Stimulated activated CD4-positive, alpha-beta T cell treated with anti-CD3 and anti-CD28 coated beads, Interleukin-4, amount 100 ng/mL, for 48 hours (primary cell): ENCODE measurements at places on chromosomes 1 and 21.
A peak's percentile ranks its signal among the peaks of the same experiment; 100 is the strongest.

GRCh38 chr1:211606914-211607753 is 28.2 kb upstream of the SLC30A1 start:
- no peak for DNase-seq

DNA sequence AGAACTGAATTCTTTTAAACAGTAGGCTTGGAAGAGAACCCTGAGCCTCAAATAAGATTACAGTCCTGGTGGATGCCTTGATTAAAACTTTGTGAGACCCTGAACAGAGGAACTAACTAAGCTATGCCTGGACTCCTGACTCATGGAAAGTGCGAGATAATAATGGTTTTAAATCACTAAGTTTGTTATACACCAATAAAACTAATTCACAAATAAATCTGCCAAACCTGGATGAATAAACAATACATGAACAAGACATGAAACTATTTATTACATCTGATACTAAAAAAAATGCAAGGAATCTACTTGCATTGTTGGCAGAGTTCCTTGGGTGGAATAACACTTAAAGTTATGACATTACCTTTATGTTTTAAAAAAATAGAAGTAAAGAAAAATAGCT is 118.4 kb downstream of the PIGK start:
- DNase-seq, result no peak

- DNase-seq, result peak; percentile 43
Measured at GRCh38 chr1:29259802-29260441, 23.6 kb downstream of the PTPRU start.

DNA sequence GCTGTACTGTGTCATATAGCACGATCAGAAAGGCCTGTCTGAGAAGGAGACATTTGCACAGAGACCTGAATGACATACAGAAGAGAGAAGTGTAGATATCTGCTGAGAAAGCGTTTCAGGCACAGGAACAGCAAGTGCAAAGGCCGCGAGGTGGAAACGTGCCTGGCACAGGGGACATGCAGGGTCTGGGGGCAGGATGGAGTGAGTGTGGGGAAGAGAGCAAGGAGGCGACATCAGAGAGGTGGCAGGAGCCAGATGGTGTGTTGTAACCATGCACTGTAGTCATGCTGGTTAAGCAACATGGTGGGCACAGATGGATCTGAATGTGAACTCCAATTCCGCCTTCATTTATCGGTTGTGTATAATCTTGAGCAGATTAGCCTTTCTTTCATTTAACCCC is 13.0 kb downstream of the KRTCAP2 start:
- DNase-seq, result no peak

DNA sequence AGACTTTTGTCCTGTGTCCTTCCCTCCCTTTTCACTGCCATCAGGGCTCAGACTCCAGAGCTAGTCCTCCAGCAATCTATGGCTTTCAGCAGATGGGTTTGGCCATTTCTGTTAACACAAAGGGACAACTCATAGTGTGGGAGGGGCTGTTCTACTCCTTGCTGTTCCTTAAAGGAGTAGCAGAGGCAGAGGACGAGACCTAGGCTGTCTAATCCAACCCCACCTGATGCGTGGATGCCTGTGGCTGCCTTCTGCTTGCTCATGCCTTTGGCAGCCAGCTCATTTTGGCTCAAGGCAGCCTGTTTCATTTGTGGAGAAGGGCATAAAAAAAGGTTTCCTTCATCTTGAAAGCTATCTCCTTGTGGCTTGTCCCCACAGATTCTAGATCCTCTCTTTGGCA is 27.0 kb downstream of the MFSD2A start:
- DNase-seq, result no peak

- DNase-seq, result peak; percentile 50
Measured at GRCh38 chr1:42146626-42147320, 6.4 kb upstream of the GUCA2B start.

- DNase-seq, result no peak
Measured at GRCh38 chr1:56395776-56396175, 183.6 kb downstream of the PLPP3 start.

DNA sequence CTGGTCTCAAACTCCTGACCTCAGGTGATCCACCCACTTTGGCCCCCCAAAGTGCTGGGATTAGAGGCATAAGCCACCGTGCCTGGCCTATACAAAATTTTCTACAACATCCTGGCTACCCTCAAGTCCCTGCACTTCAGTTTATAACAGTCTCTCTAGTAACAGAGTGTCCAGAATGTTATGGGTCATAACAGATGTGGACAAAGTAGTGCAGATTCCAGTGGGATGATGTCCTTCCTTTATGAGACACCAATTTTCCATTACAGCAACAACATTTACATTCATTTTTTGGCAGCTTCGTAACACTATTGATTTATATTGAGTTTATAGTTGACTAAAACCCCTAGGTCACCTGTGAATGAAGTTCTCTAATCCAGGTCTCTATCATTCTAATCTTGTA is 429.4 kb upstream of the PTBP2 start:
- no peak for DNase-seq

GRCh38 chr1:109314795-109315194 is 8.0 kb upstream of the MYBPHL start:
- no peak for DNase-seq

DNA sequence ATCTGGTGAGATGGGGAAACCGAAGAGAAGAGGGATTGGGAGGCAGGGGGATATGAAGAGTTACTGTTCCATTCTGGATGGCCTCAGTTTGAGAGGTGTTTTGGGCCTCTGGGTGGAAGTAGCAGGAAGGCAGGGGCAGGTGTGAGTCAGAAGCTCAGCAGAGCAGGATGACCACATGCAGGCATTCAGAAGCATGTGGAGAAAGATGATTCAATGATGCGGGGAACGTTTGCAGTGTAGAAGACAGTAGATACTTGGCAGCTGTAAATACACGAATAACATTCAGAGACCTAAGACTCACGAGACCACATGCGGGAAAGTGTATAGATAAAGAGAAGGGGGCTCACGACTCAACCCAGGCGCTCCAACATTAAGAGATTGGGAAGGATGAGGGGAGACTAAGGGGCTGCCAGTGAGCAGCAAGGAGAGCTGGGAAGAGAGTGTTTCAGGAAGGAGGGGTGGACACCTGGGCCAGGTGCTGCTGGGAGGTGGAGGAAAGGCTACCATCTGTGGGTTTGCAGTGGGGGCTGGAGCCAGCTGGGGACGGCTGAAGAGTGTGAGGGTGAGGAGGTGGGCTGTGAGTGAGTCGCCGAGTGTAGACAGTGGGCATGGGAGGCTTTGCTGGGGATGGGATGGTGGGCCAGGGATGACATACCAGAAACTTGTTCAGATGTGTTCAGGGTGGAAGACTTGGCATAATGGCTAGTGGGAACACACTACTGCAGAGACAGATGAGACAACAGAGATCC is 5.8 kb upstream of the EPS8L3 start:
- DNase-seq, result no peak

DNA sequence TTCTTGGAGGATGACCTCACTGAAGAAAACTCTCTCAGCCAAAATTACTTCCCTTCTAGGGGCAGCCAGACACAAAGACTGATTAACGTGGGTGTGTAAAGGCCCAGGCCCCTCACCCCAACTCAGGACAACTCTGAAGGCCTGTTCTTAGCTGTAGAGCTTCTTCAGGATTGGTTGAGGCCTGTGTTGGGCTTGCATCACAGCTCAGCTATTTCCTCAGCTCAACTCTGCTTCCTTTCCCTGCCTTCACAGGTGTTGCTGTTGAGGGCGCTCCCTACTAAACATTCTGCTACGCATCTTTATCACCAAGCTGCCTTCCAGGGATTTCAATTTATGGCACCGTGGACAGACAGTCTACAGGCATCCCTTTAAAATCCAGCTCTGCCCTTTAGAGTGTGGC is 36.8 kb downstream of the MAB21L3 start:
- no peak for DNase-seq

DNA sequence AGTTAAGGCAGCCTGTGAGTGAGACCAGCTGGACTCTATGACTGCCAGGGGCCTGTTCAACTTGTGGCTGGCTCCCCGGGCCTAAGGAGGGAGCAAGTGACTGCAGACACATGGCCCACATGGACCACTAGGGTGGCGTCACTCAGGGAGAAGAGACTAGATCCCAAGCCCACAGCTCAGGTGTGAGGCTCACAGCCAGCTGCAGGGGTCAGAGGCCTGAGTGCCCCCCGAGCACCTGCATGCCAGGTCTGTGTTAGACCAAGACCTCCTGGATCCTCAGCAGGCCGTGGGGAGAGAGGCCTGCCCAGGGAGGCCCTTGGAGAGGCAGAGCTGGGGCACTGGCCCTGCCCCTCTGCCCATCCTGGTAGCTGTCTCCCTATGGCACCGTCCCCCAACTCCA is 142.4 kb upstream of the RUNX3 start:
- no peak for DNase-seq

GRCh38 chr1:76343356-76343755 is 268.8 kb downstream of the ST6GALNAC3 start:
- DNase-seq, result no peak

GRCh38 chr1:8202182-8202905 is 115.6 kb upstream of the SLC45A1 start:
- no peak for DNase-seq

GRCh38 chr1:230233786-230234185 is 166.7 kb downstream of the GALNT2 start:
- DNase-seq, result no peak

- no peak for DNase-seq
Measured at GRCh38 chr1:26951216-26951615, 9.1 kb downstream of the KDF1 start.

GRCh38 chr1:201543871-201544642 is 5.1 kb downstream of the NAV1 start:
- DNase-seq, result no peak

- DNase-seq, result no peak
Measured at GRCh38 chr1:211468595-211468994, 23.4 kb downstream of the RD3 start.

DNA sequence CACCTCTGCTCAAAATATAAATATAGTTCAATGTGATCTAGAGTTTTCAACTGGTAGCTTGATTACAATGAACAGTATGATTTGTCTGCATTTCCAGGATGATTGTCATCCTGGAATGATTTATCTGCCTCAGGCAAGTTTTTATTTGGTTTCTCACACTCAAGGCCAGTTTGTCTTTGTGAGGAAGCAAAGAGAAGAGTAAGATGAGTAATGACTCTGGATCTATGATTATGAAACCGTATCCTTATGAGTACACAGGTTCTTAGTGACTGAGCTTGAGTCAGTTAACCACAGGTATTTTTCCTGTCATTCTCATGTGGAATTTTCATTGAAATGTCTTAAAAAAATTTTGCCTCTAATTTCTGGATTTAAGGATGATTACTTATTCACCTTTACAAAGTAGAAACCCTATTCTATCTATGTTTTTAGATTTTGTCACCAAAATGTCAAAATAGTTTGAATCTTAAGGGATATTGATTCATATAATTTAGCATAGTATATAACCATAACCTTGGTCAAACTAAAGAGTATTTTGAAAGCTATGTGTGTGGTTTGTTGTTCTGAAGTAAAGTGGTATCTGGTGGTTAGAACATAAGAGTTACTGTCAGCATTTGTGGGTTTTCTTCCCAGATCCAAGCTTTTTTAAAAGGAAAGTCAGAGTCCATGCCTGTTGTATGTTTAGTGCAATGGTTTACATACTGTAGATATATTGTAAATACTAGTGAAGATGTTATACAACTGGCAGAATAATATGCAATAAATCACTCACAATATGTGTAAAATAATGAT is 145.0 kb downstream of the RASAL2 start:
- DNase-seq, result no peak

DNA sequence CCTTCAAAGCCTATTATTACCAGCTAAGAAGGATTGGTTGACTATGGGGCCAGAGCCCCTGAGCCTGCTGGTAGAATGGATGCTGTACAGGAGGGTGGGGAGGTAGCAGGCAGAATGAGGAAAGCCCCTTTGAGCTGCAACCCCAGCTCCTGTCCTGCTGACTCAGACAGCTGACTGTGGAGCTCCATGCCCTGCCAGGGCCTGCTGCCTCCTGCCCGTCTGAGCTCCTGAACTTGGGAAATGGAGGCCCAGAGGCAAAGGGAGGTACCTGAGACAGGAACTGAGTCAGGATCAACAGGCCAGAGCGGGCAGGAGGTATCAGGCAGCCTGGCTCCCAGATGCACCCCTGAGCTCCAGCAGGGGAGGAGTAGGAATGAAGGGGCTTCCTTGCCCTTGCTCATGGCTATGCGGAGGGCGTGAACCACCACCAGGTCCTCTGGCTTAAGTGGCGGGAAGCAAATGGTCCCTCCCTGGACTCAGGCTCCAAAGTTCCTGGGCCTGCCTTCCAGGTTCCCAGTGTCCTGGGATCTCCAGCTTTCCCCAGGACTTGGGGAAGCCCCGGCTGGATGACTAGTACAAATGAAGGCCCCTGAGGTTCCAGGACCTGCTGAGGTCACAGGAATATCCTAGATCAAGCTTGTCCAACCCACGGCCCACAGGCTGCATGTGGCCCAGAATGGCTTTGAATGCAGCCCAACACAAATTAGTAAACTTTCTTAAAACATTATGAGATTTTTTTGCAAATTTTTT is 3.9 kb upstream of the SFN start:
- no peak for DNase-seq
